Glutamatergic neuron (in vitro differentiated cells): ENCODE measurements at places on chromosomes 13 and 19. TPM values are rescaled to one million over a fixed set of nuclear protein-coding genes. Genes with fewer than 3 reads are reported as not detected.
A peak's percentile ranks its signal among the peaks of the same experiment; 100 is the strongest.

DNA sequence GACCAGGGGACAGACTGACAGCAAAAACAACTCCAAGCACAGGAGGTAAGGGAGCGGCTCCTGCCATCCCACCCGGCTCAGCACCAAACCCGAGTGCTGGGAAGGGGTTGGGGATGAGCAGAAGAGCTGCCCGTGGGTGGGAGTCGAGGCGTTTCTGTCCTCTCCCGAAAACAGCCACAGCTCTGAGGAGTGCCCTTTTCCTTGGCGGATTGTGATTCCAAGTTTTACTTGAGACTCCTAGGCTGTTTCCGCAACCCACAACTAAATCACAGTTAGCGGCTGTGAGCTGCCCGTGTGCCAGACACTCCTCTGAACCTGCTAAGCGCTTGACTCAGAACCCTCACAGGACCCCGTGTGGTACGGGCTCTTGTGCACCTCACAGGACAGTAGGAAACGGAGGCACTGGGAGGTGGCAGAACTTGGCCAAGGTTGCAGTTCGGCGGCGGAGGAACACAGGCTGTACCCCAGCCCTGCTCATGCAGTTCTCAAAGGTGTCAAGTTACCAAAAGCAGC is 21.4 kb downstream of the CFAP97D2 start:
- DNase-seq: no peak

- DNase-seq: peak; percentile 94
Measured at GRCh38 chr19:39397360-39398296, 6.5 kb downstream of the MED29 start.

DNA sequence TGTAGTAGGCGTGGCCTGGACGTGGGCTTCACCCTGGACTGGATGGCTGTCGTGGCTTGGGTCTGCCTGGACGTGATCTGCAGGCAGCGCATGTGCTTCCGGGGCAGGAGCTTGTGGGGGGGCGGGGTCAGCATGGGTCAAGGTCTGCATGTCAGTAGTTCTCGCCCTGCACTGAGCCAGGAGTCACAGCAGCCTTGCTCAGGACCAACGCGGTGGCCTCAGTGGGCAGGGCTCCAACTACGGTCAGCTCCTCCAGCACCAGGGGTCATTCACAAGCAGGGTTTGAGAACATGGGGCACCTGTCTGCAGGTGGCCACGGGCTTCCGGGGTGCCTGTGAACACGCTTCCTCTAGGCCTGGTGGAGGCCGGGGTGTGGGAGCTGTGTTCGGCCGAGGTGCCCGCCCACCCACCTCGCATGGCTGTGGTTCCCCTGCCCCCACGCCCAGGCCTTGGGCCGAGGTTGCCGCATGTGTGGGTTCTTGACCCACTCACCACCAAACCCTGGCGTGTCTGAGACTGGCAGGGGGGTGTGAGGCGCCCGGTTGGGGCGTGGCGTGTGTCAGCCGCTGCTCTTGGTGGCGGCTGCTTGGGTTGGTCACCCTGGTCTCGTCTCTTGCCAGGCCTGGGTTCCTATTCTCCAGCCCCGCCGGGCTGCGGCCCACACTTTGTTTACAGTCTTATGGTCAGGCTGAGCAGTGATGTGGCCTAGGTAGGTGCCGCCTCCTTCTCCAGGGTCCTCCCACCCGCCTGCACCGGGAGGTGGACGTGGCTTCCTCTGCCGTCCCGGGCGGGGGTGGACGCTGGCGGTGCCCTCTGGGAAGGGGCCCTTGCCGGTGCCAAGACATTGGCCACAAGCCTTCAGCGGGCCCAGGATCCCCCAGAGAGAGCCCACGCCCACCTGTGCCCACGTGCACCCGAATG is 4.8 kb upstream of the RPS15 start:
- DNase-seq: no peak

DNA sequence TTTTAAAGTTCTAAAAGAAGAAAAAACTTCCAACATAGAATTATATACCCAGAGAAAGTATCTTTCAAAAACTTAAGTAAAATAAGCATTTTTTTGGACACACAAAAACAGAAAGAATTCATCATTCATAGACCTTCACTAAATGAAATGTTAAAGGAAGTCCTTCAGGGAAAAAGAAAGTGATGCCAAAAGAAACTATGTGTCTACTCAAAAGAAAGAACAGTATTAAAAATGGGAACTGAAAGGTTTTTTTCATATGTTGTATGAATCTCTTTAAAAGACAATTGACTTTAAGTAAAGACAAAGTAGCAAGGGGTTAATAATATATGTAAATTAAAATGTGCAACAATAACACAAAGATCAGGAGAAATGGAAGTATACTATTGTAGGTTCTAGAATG is 96.5 kb downstream of the DHRS12 start:
- DNase-seq: no peak

DNA sequence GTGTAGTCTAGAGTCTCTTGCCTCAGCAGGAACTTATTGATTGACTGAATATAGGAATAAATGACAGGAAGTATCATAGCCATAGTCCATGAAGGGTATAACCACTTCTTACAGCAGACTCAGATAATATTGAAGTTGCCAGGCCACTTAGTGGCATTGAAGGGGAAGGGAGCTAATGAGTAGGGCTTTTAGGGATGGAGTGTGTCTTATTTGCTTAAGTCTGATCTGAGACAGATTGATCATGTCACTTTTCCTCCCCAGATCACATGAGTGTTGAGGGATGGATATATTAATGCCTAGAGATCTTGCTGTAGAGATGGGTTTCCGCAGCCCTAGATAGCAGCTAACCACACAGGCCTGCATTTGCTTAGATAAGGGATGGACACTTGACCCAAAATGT is 62.2 kb upstream of the NBEA start:
- DNase-seq: no peak

GRCh38 chr13:90757127-90757680 is 590.3 kb upstream of the MIR17HG start:
- DNase-seq: no peak

- DNase-seq: no peak
Measured at GRCh38 chr13:38766799-38767198, 79.9 kb downstream of the FREM2 start.

DNA sequence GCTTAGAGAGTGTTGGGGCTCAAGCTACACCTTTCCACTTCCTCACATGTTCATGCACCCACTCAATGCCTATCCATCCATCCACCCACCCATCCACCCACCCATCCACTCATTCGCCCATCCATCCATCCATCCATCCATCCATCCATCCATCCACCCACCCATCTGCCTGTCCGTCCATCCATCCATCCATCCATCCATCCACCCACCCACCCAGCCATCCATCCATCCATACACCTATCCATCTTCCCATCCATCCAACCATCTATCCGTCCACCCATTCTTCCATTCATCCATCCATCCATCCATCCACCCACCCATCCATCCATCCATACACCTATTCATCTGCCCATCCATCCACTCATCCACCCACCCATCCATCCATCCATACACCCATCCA is 13.1 kb upstream of the HOMER3 start:
- DNase-seq: no peak

DNA sequence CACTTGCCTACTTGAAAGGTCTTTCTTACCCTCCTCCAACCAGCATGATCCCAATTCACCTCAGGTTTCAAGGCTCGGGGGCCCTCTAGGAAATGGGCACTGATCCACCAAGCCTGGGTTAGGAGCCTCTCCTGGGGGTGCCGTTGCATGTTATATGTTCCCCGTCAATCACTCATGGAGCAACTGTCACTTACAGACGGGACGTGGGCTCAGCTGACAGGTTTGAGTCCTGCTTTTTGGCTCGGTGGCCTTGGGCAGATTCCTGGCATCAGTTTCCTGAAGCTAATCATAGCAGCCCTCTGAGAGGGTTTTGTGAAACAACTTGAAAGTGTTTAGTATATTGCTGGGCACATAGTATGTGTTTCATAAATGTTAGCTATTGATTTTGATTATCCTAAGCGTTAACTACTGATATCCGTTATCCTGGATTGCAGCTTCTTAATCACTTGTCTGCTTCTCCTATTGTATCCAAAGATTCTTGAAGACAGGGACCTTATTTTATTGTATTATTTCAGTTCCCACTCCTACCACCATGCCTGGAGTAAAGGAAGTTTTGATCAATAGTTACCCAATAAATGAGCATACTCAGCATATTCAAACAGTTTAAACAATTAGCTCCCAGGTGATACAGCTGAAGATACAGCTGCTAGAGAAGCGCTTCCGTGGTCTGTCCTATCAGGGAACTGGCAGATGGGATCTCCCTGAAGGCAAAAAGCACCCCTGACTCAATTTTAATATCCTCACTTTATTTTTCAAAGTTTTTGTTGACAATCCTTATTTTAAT is 57.9 kb downstream of the RFC3 start:
- no peak for DNase-seq

DNA sequence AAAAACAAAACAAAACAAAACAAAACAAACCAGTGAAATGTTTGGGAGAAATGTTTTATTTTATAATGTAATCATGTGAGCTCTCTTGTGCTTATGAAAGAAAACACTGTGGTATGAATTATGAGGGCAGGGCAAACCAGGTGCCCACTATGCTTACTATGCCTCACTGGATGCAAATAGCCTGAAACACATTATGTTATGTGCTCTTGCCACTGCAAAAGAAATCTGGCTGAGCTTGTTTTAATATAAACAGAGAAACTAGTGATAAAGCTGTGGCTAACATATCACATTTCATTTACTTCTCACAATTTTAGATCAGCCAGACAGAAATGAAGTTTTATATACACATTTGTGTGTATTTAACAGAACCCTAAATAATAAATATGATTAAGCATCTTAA is 8.7 kb upstream of the NBEA start:
- DNase-seq: no peak

DNA sequence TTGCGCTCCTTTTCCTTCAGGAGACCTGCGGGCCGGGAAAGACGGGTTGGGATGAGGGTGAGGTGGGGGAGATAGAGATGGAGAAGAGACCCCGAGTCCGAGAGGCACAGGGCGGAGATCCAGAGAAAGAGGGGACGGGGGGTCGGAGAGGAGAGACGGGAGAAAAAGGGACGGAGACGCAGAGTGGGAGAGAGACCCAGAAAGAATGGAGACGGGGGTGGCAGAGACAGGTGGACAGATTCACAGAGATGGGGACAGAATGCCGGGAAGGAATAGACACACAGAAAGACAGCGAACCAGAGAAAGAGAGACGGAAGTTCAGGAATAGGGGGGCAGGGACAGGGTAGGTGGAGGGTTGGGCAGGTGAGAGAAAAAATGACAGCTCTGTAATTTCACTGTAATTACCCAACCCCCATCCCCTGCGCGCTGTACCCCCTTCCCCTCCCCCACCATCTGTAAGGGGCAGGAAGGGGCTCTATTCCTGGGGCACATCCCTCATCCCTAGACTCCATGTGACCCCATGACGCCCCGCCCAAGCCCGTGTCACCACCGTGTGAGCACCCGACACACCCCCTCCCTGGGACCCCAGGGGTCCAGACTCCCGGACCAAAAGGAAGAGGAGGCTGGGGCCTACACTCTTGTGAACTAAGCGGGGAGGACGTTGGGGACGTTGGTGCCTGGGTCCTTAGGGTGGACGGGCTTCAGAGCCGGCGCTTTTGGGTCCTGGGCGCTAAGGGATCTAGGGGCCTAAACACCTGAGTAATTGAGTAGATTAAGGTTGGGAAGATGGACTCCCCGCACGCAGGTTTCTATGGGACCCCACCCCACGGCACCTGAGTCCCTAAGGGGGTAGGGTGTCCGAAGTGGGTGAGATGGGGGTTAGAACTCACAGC is 967 bp downstream of the DBP start:
- no peak for DNase-seq

DNA sequence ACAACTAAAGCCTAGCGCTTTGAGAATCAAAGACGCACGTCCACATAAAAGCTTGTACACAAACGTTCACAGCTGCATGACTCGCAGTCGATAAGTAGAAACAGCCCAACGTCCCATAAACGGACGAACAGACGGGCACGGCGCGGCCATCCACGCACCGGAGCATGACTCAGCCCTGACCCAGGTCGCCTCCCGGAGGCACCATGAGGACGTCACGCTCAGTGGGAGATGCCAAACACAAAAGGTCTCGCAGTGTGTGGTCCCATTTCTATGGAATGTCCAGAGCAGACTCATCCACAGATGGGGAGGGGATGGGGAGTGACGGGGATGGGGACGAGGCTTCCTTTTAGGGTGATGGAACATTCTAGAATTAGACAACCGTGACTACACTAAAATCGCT is 9.4 kb downstream of the POLRMT start:
- DNase-seq: no peak

GRCh38 chr13:99087954-99088491 is 110.2 kb upstream of the DOCK9 start:
- peak; percentile 40 for DNase-seq

DNA sequence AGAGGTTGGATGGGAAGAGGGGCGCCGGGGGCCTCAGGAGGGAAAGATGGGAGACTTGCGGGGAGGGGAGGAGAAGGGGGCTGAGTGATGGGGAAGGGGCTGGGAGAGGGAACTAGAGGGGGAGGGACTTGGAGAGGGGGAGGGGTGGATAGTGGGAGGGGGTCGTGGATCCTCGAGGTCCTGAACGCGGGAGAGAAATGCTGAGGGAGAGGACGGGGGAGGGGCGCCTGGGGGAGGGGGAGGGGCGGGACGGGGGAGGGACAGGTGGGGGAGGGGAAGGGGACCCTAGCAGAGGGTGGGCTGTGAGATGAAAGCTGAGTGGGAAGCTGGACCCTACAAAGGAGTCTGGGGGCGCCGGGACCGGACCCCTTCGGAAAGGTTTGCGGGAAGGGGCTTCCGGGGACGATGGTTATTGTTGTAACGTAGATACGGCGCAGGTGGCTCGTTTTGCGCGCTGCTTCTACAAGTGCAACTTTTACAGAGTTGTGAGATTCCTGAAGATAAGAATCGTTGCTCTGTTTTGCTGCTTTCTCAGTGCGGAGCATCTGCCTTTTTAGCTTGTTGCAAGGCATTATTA is 418 bp downstream of the ZNF444 start:
- DNase-seq: no peak

GRCh38 chr13:71606818-71607217 is 260.2 kb downstream of the DACH1 start:
- no peak for DNase-seq

DNA sequence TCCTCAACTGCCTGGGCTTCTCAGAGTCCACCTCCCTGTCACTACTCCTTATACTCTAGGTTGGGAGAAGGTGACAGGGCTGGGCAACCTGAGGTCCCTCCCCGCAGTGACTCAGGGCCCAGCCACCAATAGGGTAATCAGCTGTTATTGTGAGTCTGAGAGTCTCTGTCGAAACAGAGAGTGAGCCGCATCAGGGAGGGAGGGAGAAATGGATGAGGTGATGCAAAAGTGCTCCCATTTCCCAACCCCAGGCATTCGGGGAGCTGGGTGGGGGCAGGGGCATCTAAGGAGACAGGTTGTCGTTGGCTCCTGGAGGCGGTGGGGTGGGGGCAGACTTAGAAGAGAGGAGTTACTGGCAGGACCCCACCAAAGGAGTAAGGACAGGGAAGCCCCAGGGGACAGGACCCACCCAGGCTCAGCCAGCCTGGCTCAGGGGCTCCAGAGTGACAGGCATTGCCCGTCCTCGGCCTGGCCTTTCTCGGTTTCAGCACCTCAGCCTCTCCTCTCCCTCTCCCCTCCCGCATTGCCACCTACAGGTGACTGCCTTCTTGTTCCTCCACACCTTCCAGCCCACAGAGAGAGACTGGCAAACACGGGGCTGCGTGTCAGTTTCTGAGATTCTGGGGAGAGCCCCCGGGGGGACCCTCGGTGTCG is at the start of gene DMKN:
Gene DMKN (minus strand): TSS at position 22 of the 654 bp plus-strand sequence. CDS start 174 bp downstream, outside the sequence.
- DNase-seq: no peak

ZNF208 gene
- total RNA-seq: not detected

BSG gene
- total RNA-seq: 470 TPM

ZSCAN22 gene
- 4.9 TPM for total RNA-seq

PLIN4 gene
- total RNA-seq: 0.27 TPM

IGSF23 gene
- not detected for total RNA-seq
